ENCODE measurements at places on chromosomes 12 and 14.

DNA sequence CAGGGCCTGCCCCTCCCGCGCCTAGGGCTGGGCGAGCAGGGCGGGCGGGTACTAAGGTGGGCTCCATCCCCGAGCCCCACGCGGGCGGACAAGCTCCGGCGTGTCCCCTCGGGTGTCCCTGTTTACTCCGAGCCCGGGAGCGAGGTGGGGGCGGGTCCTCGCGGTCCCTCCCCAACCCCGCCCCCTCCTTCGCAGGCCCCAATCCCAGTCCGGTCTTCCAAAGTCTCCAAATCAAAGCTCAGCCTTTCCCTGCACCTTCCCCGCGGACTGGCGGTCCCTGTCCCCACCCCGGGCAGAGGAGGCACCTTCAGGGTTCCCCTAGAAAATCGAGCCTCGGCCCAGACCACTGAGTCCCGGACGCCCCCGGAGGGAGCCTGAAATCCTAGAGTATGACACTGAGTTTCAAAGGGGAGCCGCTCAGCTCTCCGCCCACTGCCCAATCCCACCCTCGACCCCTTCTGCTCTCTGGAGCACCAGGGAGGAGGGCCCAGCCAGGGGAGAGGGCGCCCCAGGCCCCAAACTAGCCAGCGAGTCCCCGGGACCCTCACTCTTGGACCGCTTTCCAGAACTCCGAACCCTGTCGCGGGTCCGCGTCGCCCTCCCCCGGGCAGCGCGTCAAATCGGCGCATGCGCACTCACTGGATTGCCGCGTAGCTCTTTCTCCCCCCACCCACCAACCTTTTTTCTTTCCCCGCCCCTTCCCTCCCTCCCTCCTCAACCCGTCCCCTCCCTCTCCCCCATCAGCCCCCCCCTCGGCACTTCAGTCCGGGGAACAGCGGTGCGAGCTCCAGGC, at the start of gene LRP1:
TSS of gene LRP1 (plus strand) at position 758 of the 793 bp plus-strand sequence. CDS start 482 bp downstream, outside the sequence.
- peak; percentile 51 for DNase-seq

DNA sequence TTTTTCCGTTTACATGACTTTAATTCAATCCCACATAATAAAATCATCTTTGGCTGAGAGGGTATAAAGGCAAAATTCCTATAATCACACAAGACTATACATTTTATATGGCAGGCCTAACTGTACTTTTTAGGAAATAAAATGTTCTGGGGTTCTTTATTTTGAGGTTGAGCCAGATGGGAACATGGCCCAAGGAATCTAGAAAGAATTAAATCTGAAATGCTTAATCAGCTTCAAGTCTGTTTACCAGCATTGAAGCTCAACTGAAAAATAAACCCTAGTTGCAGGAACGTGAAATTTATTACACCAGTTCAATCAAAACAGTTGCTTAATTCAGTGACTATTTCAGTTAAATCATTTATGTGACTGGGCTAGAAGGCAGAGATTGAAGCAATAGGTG, 191.0 kb upstream of the BTG1 start:
- DNase-seq, result no peak

DNA sequence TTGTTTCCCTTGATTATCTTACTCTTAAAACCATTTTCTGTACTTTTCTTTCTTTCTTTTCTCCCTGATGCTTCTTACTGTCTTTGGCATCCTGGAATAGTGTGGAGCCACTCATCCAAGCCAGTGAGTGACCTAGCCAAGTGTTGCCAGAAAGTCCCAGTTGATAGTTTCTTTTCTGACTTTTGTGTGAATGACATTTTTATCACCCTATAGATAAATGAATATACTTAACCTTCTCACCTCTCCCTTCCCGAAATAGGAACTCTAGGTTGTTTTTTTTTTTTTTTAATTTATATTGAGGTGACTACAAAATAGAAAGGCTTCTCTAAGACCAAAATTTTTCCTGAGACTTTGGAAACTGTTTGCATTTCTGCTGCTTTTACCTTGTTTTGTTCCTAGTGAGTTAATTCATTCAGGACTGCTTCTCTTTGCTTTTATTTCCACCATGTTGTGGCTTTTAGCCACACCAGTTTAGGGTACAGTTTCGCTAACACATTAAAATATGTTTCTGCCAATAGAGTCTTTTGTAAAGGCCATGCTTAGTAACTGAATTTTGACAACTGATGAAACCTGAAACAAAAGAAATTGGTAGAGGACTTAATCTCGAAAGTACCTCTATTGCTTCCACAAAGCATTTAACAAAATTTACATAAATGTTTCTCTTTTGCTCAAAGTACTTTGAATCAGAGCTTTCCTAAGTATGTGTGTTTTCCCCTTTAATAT, 194.6 kb downstream of the ERC1 start:
- no peak for DNase-seq

DNA sequence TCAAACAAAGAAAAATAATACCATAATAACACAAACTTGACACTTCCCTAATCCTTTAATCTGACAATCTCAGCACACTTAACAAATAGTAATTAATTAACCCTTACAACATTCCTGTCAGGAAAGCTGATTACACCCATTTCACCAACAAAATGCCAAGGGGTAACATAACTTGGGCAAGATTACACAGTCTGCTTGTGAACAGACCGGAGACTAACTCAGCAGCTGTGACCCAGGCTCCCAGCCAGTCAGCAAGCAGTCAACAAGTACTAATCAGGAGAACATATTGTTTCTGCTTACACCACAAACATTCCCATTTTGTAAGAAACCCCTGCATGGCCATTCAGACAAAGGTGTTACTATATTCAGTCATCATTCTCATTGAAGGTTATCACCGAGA, 592.5 kb upstream of the FLRT2 start:
- DNase-seq, result no peak

DNA sequence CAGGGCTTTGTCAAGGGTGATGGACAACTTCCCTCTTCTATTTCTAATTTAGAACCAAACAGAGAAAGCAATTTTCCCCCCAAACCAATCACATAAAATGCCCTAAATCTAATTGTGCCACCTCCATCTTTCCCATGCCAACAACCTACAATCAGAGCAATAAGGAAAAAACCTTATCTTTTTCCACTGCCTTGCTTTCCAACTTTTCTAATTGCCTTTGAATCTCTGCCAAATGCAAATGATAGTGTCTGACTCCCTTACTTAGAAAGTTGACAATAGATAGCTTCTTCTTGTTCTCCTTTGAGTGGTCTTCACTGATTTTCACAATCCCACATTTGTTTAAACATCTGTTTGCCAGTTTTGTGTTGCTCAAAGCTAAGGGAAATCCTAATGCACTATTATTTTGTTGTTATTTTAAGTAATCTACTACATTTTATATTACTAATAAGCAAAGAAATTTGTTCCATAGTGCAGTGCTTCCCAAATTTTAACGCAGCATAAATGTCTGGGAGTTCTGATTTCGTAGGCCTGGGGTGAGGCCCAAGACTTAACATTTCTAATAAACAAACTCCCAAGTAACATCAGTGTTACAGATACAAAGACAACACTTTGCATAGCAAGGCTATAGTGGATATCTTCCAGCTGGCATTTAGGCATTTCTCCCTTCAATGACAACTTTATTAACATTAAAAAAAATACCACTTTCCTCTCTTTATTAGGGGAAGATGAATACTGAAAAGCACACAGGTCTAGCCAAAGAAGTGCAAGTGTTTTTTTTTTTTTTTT, 696.3 kb upstream of the USP15 start:
- DNase-seq, result no peak

DNA sequence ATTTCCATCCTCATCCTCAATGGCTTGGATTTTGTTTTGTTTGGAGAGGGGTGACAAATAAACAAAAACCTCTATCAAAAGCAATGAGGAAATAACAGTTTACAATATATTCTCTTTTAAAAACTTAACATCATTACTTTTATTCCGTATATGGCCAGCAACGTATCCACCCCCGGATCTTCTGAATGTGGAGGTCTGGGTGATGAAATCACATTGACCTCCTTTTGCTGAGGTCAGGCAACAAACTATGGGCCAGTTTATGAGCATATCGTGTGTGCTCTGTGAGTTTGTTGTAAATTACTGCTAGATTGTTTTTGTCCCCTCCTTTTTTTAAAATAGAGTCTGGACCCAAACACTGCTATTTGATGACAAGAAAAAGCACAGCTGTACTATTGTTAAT, 178.1 kb downstream of the BCAT1 start:
- DNase-seq, result no peak

DNA sequence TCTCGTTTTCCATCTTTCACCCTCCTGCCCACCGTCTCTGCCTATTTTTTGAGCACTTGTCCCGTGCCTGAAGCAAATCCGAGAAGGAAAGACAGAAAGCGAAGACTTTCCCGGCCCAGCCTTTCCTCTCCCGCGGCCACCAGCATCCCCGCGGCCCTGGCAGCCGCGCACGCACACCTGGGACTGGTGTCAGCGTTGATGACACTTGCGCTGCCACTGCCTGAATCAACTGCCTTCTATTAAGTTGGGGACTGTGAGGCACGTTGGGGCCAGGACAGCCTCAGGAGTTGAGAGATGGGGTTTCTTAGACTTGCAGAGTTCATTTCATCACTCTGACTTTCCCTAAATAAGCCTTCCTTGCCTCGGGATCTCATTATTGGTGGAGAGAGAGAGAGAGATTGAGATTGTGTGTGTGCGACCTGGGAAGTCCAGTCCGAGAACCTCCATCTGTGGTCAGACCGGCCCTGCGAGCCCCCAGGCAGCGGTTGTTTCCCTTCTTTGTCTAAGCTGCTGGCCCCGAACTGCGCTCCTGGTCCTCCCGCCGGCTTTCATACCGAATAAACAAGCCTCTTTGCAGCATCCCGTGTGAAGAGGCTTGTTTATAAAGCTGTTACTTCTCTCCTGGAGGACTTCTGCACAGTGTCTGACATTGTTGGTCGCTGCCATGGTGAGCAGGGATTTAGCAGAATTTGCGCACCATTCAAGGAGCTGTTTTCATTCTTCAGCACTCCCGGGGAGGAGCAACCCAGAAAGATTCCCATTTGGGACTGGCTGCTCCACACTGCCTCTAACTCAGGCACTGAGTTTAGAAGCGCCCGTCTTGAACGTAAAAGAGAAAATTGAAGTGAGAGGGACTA, 1.5 kb downstream of the PDZRN4 start:
- DNase-seq, result no peak

DNA sequence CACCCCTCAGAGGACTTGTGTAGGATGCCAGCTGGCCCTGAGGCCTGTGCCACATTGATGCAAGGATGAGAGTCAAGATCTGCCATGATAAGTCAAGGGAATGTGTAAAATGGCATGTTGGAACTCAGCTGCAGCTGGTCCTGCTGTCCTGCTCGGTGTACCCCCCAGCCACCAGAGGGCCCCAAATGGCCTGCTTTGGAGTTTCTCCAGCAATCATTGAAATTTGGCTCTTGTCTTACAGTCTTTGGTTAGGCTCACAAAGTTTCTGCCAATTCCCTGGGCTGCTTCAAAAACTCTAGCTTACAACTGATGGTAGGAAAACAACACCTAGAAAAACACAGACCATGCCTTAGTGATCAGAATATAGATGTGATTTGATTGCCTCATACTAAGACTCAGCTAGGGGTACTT, 76.8 kb downstream of the HSD17B6 start:
- DNase-seq, result peak; percentile 14

DNA sequence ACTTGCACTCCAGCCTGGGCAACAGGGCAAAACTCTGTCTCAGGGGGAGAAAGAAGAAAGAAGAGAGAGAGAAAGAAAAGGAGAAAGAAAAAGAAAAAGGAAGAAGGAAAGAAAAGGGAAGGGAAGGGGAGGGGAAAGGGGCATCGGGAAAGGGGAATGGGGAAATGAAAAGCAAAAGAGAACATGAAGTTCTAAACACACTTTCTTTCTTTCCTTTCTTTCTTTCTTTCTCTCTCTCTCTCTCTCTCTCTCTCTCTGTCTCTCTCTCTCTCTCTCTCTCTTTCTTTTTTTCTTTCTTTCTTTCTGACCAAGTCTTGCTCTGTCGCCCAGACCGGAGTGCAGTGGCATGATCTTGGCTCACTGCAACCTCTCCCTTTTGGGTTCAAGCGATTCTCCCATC, 76.9 kb downstream of the RPS6KA5 start:
- DNase-seq, result no peak

- no peak for DNase-seq
Measured at GRCh38 chr12:32395026-32395425, 4.3 kb upstream of the FGD4 start.

GRCh38 chr14:90107789-90108188, 46.0 kb downstream of the KCNK13 start:
- no peak for DNase-seq

DNA sequence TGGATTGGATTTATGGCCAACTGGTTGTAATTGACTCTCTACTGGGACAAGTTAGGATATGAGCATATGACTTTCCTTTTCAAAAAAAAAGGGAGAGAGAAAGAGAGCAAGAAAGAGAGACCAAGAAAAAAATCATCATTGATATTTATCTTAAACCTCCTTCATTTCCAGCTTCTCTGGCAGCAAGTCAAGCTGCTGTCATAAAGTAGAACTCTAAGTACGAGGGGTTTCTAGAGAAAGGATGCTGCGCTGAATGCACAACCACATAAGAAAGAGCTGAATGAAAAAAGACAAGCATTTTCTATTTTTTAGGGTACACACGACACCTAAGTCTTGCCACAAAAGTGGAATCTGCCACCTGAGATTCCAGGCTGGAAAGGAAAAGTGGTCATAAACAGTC, 182.6 kb downstream of the SLC25A21 start:
- no peak for DNase-seq

GRCh38 chr14:29926228-29926627, 1.4 kb downstream of the PRKD1 start:
- no peak for DNase-seq

GRCh38 chr14:52716155-52716554, 9.2 kb downstream of the PSMC6 start:
- no peak for DNase-seq

DNA sequence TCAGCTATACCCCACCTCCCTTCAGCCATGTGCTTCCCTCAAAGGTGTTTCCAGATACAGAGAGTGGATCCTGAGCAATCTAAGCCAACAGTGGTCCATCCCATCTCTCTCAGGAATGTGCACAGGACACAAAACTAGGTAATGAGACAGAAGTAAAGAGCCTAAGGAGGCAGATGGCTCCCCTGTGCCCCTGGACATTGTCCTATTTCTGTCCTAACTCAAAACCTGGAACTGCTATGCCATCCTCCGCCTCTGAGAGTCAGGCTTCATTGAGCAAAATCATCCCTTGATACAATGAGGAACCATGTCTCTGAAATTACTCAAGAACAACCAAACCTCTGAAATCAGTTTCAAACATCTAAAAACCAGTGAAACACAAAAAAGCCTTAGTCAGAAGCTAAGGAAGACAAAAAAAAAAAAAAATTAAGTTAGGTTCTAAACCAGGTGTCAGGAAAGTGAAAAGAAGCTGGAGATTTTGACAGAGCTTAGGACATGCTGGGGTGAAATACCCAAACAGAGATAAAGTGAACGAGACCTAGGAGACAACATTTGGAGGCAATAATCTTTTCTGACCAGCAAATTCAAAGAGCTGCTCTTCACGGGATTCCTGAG, 200.3 kb upstream of the PLEKHG7 start:
- no peak for DNase-seq

- no peak for DNase-seq
Measured at GRCh38 chr12:24227551-24227950, 278.1 kb upstream of the SOX5 start.

GRCh38 chr12:89250636-89251035, 101.7 kb downstream of the DUSP6 start:
- DNase-seq, result no peak

Measured in stimulated activated CD8-positive, alpha-beta memory T cell treated with anti-CD3 and anti-CD28 coated beads, Interleukin-15, amount 100 ng/mL, for 48 hours (primary cell).